ENCODE measurements at places on chromosomes 12 and 14.

GRCh38 chr14:85317491-85318021 lies 212.4 kb upstream of the FLRT2 start:
- DNase-seq: no peak

GRCh38 chr12:66633676-66634075 lies 45.2 kb downstream of the GRIP1 start:
- no peak for DNase-seq

DNA sequence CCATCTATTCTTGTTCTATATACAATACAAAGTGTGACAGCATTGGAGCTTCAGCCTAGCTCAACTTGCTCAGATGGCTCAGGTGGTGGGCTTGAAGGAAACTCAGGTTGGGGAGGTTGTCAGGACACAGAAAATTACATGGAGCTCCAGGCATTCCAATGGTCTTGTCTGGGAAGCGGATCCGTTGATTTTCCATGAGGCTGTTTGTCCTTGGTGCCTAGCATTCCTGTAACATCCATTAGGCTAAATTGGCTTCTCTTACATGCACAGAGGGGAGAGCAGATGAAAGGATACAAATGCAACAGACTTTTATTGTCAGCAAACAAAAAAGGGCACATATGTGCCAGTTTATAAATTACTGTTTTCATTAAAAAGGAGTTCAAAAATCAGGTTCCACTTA lies 75.5 kb upstream of the OTX2 start:
- DNase-seq: no peak

DNA sequence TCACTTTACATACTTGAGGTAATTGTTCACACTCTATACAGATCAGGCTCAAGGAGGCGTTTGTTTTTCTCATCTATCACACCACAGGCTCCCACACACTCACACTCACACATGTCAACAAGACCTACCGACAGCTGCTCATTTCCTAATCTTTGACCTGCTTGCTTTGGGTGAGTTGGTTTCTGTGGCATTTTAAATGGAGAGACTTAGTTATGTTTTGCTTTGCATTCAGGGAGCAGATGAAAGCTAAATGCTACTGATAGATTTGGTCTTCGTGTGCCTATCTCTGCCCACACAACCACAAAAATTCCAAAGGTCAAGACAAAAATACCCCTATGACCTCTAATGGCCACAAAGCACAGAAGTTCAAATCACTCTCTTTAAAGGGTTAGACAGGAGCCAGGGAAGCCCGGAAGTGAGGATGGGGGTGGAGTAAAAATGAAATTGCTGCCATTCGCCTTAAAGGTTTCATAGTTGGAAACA lies 203.5 kb upstream of the G2E3 start:
- DNase-seq: no peak

DNA sequence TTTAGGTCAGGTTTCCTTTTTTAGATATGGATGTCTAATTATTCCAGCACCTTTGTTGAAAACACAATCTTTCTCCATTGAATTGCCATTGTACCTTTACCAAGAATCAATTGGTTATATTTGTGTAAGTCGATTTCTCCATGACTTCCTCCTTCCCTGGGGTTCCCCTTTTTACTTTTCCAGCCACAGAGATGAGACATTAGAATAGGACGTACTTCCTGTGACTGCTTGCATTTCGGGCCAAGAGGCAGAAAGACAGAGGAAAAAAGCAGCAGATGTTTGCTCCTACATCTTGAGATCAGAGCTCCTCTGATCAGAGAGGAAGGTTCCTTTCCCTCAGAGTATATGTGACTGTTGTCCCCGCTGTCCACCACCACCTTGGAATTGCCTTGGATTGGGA lies 453.7 kb upstream of the RGS6 start:
- no peak for DNase-seq

DNA sequence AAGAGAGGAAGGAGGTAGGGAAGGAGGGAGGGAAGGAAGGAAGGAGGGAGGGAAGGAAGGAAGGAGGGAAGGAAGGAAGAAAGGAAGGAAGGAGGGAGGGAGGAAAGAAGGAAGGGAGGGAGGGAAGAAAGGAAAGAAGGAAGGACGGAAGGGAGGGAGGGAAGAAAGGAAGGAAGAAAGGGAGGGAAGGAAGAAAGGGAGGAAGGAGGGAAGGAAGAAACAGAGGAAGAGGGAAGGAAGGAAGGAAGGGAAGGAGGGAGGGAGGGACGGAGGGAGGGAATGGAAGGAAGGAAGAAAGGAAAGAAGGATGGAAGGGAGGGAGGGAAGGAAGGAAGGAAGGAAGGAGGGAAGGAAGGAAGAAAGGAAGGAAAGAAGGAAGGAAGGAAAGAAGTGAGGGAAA lies 22.4 kb upstream of the CCDC63 start:
- no peak for DNase-seq

DNA sequence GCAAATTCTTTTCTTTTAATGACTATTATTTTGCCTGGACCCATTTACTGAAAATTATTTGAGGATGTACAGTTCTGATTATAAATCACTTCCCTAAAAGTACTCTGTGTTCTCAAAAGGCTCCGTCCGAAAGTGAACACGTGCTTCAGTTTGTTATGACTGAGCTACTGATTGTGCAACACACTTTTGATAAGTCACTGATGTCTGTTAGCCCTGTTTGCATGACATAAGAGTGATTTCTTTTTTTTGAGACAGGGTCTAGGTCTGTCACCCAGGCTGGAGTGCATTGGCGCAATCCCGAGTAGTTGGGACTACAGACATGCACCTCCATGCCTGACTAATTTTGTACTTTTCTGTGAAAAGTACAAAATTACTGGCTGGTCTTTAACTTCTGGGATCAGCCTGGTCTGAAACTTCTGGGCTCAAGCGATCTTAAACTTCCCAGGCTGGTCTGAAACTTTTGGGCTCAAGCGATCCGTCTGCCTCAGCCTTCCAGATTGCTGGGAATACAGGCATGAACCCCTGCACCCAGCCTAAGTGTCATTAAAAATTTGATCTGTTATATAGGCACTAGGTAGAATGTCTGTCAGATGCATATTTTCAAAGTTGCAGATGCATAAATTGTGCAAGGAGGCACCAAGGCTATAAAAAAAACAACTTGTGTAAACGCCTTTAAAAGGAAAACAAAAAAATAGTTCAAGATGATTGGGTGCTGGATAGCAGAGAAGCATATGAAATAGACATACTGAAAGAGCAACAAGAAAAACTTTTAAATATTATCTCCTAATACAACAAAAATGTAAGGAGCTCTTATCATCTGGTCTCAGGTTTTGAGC lies 111.5 kb downstream of the SRGAP1 start:
- DNase-seq: no peak

GRCh38 chr12:114131824-114132223 lies 165.7 kb upstream of the RBM19 start:
- no peak for DNase-seq
